Right renal pelvis (tissue), 4 donors: ENCODE measurements at places on chromosomes 7 and 10. TPM values are rescaled to one million over a fixed set of nuclear protein-coding genes. Genes with fewer than 3 reads are reported as not detected.

The R3HCC1L gene
- polyA plus RNA-seq = 19.9 TPM

The OR13A1 gene
- polyA plus RNA-seq = 0.06 TPM

DNA sequence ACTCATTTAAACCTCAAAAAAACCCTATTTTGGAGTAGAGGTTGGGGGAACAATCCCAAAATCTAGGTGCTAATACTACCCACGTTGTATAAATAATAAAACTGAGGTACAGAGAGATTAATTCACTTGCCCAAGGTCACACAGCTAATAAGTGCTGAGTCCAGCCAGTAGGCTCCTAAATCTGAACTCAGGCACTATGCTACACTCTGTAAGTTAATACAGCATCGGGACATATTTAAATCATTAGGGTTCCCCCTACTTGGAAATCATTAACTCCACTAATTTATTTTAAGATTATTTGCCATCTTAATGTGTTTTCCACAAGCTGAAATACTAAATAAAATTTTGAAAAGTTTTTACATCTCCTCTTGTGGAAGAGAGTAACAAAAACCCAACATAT lies 24.2 kb downstream of the PIP4K2A start:
- DNase-seq = no peak

The ASIC3 gene
- 2.1 TPM for polyA plus RNA-seq
